ENCODE measurements at places on chromosomes 2 and 18. TPM values are rescaled to one million over a fixed set of nuclear protein-coding genes. Genes with fewer than 3 reads are reported as not detected.
A peak's percentile ranks its signal among the peaks of the same experiment; 100 is the strongest.

DNA sequence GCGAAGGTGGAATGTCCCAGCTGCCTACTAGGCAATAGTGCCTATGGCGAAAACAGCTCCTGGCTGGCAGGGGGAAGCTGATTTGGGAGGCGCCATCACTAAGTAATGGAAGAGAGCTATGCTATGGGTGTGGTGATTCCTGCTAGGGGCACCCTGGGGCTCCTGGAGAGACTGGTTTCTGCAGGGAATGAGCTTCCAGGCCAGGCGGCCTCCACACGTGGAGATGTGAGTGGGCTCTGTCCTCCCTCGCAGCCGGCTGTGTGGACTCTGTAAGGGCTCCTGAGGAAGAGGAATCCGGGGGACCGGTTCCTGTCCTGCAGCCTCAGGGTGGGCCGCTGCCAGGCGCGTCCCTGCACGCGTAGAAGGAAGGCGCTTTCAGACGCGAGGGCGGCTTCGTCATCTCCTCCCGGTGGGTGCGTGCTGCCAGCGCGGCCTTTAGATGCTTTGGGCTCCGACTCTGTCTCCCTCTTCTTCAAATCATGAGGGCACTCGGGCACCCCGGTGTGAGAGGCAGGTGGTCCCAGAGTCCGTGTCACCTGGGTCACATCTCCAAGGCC, 55.5 kb upstream of the ANKRD62 start:
- DNase-seq = no peak

DNA sequence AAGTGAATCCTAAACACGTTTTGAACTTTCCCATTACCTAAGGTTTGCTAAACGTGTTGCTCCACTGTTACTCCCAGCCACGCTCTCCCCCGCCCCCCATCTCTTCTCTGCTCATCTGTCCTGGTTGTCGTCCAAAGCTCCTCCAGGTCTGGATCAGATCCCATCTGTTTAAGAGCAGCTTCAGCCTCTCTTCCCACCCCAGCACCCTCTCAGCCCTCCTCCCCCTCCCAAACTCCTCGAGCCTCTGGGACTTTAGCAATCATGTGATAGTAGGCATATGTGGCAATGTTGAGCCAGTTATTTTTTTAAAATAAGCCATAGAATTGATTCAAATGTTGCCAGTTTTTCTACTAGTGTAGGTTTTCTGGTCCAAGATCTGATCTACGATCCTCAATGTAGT, 20.0 kb upstream of the LPIN1 start:
- DNase-seq = no peak

DNA sequence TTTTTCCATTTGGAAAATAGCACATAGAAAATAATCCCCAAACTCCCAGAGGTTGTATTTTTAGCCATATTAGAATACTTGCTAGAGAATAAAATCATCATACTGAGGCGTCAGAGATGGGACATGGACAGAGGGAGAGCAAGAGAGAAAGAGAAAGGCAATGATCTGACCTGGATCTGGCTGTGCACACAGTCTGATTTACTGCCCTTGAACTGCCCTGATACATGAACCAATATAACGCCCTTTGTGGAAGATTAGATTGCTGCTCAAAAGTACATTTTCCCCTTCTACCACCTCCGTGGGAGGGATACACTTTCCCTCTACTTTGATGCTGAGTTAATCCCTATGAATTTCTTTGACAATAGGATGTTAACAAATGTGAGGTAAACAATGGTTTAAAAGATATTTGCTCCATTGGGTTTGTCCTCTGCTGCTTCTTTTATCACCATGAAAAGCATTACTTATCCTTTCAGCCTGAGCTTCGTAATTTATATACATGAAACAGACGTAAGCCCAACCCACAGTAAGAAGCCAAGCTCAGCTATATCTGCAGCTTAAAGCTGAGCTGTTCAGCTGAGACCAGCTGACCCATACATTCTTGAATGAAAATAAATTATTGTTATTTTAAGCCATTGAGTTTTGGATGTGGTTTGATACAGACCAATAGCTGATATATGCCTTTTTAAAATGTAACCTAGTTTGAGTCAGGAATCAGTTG, 1664.6 kb upstream of the CELF4 start:
- no peak for DNase-seq

- DNase-seq = peak; percentile 32
Measured at GRCh38 chr2:159613651-159614285, 2.6 kb downstream of the BAZ2B start.

DNA sequence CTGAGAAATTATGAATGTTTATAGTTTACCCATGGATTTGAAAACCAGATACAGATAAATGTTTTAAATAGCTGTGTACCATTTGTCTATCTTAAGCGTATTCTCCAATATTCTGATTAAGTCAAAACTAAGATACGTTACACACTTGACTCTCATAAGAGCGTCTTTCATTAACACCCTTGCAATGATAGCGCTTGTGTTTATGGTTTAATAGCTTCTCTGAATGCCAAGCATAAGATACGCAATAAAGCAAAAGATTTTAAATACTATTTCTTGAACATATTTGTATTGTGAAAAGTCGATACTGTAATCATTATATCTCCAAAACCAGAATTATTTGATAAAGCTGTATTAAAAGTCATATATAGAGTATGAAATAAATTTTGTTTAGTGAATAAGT, 3.0 kb downstream of the CALCRL start:
- DNase-seq = no peak

GRCh38 chr2:159736048-159736447, 23.7 kb downstream of the MARCHF7 start:
- no peak for DNase-seq

GRCh38 chr2:48227617-48228344, 302.2 kb upstream of the STON1 start:
- no peak for DNase-seq

GRCh38 chr2:219289537-219290361, 10.6 kb downstream of the DNAJB2 start:
- DNase-seq = peak; percentile 72

- no peak for DNase-seq
Measured at GRCh38 chr2:135980434-135981079, 4.9 kb downstream of the DARS1 start.

ZNF519 gene
- 7.3 TPM for total RNA-seq

HOXD13 gene
- total RNA-seq = 0.36 TPM

NAT8 gene
- not detected for total RNA-seq

LIPG gene
- 9.1 TPM for total RNA-seq

FARSB gene
- total RNA-seq = 32.9 TPM

PLA2R1 gene
- total RNA-seq = 3.4 TPM

FBXO36 gene
- total RNA-seq = 4.3 TPM

CYTIP gene
- 0.26 TPM for total RNA-seq

AGXT gene
- total RNA-seq = not detected

MEX3C gene
- 15.8 TPM for total RNA-seq

Measured in PC-3 (cell line).